Activated CD4-positive, CD25-positive, alpha-beta regulatory T cell treated with anti-CD3 and anti-CD28 coated beads, Interleukin-2, amount 50 U/mL, for 24 hours (primary cell): ENCODE measurements at places on chromosomes 3 and 15.

- no peak for ATAC-seq
Observed at GRCh38 chr3:197151580-197151979, 122.0 kb upstream of the MELTF start.

GRCh38 chr15:67915461-67916374 lies 75.9 kb upstream of the RNU6-1 start:
- ATAC-seq = no peak

- ATAC-seq = no peak
Observed at GRCh38 chr3:189794518-189794917, 163.3 kb downstream of the TP63 start.

DNA sequence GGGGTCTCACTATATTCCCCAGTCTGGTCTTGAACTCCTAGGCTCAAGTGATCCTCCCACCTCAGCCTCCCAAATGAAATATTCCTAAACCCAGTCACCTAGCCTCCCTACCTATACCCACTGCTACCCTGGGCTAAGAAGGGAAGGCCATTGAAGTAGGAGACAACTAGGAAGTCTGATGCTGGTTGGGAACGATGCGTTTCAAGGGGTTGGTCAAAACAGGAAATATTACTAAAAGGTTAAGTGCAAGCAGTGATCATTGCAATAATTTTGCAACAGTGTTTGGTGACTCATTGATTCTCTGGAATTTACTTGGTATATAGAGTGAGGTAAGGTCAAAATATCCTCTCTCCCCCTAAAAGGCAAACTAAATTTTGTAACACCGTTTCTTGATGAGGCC lies 4.6 kb upstream of the UQCRC1 start:
- no peak for ATAC-seq

DNA sequence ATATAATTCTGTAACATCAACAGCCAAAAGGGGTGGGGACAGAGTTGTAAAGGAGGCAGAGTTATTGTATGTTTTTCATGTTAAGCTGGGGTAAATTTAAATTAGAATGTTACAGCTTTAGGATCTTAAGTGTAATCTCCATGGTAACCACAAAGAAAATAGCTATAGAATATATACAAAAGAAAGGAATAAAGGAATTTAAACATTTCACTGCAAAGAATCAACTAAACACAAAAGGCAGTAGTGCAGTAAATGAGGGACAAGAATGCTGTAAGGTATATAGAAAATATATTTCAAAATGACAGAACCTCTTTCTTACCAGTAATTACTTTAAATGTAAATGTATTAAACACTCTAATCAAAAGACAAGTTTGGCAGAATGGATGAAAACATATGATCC lies 361.7 kb downstream of the SLC9A9 start:
- no peak for ATAC-seq

DNA sequence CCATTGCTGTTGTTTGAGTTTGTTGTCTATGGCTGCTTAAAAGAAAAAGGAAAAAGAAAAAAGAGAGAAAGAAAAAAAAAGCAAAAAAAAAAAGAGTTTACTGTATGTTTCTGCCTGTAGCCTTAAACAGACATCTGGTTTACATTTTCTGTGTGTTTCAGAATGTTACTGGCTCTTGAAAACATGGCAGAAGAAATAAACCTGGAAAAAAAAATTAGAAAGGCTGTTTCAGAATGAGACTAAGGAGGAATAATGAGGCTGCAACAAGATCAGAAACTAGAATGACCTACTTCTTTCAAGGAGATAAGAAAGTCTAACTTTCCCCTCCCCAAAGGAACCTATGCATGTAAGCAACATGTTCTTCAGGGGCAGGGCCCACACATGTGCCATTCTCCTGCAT lies 292.1 kb downstream of the DIPK2A start:
- ATAC-seq = no peak
